Keratinocyte (primary cell): ENCODE measurements at places on chromosomes 1 and 21.

GRCh38 chr1:198105185-198105584 is 51.6 kb upstream of the NEK7 start:
- H3K27ac ChIP-seq = no peak overlapping the region
- no peaks in the 10 kb centered on the region for H3K27me3 ChIP-seq
- no peaks in the 10 kb centered on the region for H3K4me1 ChIP-seq

DNA sequence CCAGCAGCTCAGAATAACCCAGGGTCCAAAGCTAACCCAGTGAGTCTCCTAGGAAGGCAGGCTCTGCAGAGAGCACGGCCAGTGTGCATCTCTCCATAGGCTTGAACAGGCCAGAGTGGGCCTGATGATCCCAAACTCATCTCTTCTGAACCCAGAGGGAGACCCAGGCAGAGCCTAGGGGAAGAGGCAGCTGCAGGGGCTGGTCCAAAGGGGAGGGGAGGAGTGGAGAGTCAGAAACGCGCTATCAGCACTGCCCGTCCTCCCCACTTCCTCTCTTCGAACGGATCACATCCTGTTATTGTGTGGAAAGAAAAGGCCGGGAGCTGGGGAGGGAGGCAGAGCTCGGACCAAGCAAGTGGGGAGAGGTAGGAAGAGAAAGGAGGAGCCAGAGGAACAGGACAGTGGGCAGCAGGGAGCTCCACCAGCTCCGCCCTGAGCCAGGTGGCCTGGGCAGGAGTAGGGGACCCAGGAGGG is 20.2 kb downstream of the TAL1 start:
- peaks cover 6% of the 10 kb centered on the region for H3K4me1 ChIP-seq
- H3K4me3 ChIP-seq = no peak overlapping the region
- H3K27ac ChIP-seq = no peak overlapping the region
- no peaks in the 10 kb centered on the region for H3K36me3 ChIP-seq
- DNase-seq = no peak

GRCh38 chr1:171254859-171255258 is 6.6 kb downstream of the FMO1 start:
- no peak for DNase-seq
- peaks cover 51% of the 10 kb centered on the region for H3K4me1 ChIP-seq
- H3K27me3 ChIP-seq = no peaks in the 10 kb centered on the region
- H3K4me3 ChIP-seq = no peak overlapping the region
- peak overlapping the region; percentile 38 for H3K27ac ChIP-seq
- no peaks in the 10 kb centered on the region for H3K36me3 ChIP-seq

DNA sequence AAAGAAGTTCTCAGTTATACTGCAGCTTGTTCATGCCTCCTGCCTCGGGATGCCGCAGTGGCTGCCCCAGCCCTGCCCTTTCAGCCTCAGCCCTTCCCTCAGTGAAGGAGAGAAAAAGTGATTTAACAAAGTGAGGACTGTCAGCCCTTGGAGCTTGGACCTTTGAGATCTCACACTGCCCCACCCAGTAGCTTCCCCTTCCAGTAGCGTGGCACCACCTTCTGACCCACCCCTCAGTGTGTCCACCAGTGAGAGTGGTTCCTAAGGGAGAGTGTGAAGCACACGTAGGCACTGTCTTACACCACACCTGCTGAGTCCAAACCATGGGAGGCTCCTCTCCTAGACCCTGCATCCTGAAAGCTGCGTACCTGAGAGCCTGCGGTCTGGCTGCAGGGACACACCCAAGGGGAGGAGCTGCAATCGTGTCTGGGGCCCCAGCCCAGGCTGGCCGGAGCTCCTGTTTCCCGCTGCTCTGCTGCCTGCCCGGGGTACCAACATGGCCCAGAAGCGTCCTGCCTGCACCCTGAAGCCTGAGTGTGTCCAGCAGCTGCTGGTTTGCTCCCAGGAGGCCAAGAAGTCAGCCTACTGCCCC is at the start of gene CDA:
TSS of gene CDA (plus strand) at position 464 of the 592 bp plus-strand sequence. CDS start at position 497, 33 bp downstream.
- H3K4me1 ChIP-seq = peaks cover 16% of the 10 kb centered on the region
- peak within 1 kb of the TSS; percentile 62 for H3K4me3 ChIP-seq
- DNase-seq = peak; percentile 91
- H3K36me3 ChIP-seq = peaks cover 4% of the 10 kb centered on the region

- no peak overlapping the region for H3K4me3 ChIP-seq
- no peaks in the 10 kb centered on the region for H3K27me3 ChIP-seq
- no peaks in the 10 kb centered on the region for H3K4me1 ChIP-seq
- H3K27ac ChIP-seq = no peak overlapping the region
- no peaks in the 10 kb centered on the region for H3K36me3 ChIP-seq
Measured at GRCh38 chr1:110880708-110881374, 7.9 kb downstream of the CD53 start.

DNA sequence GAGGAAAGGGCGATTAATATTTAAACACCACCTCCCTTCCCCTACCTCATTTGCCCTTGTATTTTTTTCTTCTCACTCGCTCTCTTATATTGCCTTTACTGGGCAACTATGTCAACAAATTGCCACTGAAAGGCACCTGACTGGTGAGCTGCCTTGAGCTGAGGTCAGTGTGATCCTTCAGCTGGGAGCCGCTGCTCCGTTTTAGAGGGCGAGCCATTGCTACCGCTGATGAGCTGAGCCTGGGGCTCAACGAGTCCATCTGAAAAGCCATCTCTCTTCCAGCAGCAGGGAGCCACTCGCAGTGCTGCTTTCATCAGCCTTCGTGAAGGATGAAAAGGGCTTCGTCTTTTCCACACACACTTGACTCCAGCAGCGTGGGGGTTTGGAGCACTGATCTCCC is 108.0 kb upstream of the KIF26B start:
- H3K27ac ChIP-seq = no peak overlapping the region
- H3K27me3 ChIP-seq = no peaks in the 10 kb centered on the region
- DNase-seq = no peak

DNA sequence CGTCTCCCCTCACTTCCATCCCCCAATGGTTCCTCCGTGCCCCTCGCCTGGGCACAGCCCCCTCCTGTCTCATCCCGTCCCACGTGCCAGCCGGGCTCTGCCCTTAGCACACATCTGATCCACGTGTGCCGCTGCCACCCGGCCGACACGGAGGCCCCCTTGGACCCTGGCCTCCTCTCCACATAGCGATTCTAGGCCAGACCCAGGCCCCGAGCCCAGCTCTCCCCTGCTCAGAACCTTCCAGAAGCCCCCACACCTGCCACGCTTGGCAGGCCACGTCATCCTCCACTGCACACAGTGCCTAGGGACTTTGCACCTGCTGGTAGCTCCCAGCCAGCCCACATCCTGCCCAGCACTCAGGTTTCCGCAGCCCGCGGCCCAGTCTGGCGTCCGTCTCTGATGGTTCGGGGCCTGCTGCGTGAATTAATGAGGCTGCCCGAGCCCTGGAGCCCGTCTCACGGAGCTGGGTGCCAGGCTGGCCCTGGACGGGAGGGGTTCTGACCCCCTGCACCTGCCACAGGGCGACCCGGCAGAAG is 20.1 kb downstream of the PLCH2 start:
- no peak for DNase-seq
- H3K36me3 ChIP-seq = peaks cover 13% of the 10 kb centered on the region
- no peaks in the 10 kb centered on the region for H3K27me3 ChIP-seq
- no peak overlapping the region for H3K27ac ChIP-seq

DNA sequence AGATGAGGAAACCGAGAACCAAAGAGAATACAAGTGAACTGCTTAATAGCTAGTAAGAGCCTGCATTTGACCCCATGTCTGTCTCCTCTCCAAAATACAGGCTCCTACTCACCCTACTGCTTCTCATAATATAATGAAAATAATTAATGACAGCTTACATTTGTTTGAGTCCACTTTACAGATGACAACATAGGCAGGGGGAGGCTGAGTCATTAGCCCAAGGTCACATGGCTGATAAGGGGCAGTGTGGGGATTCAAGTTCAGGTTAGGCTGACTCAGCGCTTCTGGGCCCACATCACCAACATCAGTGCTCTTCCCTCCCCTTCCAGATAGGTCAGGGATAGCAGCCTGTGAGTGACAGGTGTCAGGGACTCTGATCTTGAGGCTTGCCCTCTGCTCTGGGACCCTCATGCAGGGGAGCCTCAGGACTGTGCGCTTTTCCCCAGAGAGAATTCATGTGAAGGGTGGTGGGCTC is 16.2 kb downstream of the AZIN2 start:
- peaks cover 35% of the 10 kb centered on the region for H3K4me1 ChIP-seq
- no peaks in the 10 kb centered on the region for H3K27me3 ChIP-seq
- H3K27ac ChIP-seq = no peak overlapping the region
- no peak overlapping the region for H3K4me3 ChIP-seq

DNA sequence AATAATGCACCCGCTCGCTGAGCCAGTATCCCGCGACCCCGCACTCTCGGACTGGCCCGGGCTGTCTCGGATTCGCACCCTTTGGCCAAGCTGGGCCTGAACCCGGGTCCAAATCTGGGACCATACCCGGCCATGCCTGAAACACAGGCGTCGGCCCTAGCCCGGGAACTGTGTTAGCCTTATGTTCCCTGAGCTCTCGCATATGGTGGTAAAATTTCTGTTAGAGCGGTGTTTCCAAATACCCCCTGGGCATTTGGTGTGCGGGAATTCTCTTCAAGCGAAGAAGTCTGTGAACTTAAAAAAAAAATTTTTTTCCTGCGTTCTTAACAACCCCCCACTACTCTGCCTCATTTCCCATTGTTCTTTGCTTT is 3.1 kb downstream of the RNF220 start:
- DNase-seq = no peak
- no peak overlapping the region for H3K27ac ChIP-seq
- H3K27me3 ChIP-seq = peaks cover 84% of the 10 kb centered on the region
- H3K36me3 ChIP-seq = no peaks in the 10 kb centered on the region
- no peaks in the 10 kb centered on the region for H3K4me1 ChIP-seq

- no peak overlapping the region for H3K27ac ChIP-seq
- no peaks in the 10 kb centered on the region for H3K27me3 ChIP-seq
- no peaks in the 10 kb centered on the region for H3K36me3 ChIP-seq
- H3K4me3 ChIP-seq = no peak overlapping the region
- H3K4me1 ChIP-seq = no peaks in the 10 kb centered on the region
Measured at GRCh38 chr1:74790453-74790852, 57.5 kb downstream of the TYW3 start.

GRCh38 chr21:45405271-45405818 is 380 bp downstream of the COL18A1 start:
- DNase-seq = no peak
- no peak overlapping the region for H3K27ac ChIP-seq
- H3K4me3 ChIP-seq = peak overlapping the region; percentile 41
- no peaks in the 10 kb centered on the region for H3K27me3 ChIP-seq

DNA sequence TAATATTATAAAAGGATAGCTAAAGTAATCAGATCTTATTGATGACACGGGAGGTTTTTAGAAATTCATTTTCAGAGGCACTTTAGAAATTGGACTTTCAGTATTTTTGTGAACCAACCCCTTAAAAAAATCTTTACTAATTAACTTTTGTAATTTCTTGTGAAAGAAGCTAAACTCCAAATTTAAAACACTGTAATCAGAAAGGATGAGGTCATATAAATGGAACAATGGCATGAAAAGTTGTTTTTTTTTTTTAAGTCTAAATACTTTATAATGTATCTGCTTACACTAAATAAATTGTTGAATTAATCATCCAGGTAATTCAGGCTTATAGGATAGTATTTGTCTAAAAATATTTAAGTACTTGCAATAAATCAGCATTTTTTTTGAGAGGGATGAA is 9.0 kb downstream of the ZBTB18 start:
- H3K4me1 ChIP-seq = no peaks in the 10 kb centered on the region
- no peak overlapping the region for H3K27ac ChIP-seq
- no peak overlapping the region for H3K4me3 ChIP-seq
- no peak for DNase-seq
- no peaks in the 10 kb centered on the region for H3K36me3 ChIP-seq

- no peak overlapping the region for H3K27ac ChIP-seq
- H3K27me3 ChIP-seq = peaks cover 2% of the 10 kb centered on the region
- H3K36me3 ChIP-seq = no peaks in the 10 kb centered on the region
- H3K4me3 ChIP-seq = no peak overlapping the region
Measured at GRCh38 chr1:112514901-112515300, 6.1 kb downstream of the WNT2B start.

DNA sequence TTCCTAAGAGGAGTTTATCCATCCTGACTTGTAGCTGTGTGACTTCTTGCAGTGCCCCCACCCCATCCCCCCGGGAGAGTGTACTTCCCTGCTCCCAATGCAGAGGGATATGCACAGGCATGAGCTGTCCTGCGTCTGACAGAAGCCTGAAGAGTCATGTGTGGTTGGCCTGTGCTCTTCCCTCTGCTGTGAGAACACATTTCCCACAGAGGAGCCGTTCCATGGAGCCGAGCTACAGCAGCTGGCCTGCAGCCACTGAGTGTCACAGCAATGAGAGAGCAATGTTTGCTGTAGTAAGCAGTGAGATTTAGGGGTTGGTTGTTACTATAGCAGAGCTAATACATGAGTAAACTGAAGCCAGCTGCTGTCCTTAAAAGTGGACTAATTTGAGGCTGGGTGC is 22.0 kb downstream of the PARS2 start:
- no peak overlapping the region for H3K27ac ChIP-seq
- no peak for DNase-seq
- peaks cover 29% of the 10 kb centered on the region for H3K36me3 ChIP-seq
- H3K4me1 ChIP-seq = no peaks in the 10 kb centered on the region

- H3K4me3 ChIP-seq = no peak overlapping the region
- peaks cover 21% of the 10 kb centered on the region for H3K4me1 ChIP-seq
- DNase-seq = no peak
- H3K36me3 ChIP-seq = no peaks in the 10 kb centered on the region
- no peaks in the 10 kb centered on the region for H3K27me3 ChIP-seq
Measured at GRCh38 chr1:97143236-97143882, 421.8 kb downstream of the PTBP2 start.

DNA sequence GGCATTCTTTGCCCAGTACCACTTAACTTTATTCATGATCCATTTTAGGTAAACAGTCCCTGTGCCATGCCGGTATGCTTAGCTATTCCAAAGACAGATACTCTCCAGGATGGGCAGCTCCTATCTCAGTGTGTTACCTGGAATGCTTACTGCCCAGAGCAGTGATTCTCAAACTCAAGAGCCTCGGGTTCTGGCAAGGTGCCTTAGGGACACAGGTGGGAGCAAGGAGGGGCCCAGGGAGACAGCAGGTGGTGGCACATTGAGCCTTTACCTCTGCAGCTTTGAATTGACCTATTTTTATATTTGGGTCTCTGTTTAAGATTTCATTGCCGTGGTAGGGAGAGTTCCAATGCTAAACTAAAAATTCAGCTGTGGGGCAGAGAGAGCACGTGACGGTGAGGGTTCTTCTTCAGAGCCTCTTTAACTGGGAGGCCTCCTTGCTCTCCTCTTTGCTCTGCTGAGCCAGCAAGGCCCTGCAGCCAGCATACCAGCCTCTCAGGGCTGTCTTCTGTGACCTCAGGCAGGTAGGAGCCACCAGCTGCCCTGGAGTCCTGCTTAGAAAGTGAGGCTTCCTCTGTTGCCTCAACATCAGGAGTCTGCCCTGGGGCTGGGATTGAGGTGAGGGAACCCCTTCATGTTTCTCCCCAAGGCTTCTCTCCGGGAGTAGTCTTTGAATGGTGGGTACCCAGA is 20.2 kb downstream of the PHGDH start:
- peaks cover 1% of the 10 kb centered on the region for H3K36me3 ChIP-seq
- DNase-seq = no peak
- H3K27ac ChIP-seq = no peak overlapping the region
- H3K27me3 ChIP-seq = no peaks in the 10 kb centered on the region
- no peak overlapping the region for H3K4me3 ChIP-seq

DNA sequence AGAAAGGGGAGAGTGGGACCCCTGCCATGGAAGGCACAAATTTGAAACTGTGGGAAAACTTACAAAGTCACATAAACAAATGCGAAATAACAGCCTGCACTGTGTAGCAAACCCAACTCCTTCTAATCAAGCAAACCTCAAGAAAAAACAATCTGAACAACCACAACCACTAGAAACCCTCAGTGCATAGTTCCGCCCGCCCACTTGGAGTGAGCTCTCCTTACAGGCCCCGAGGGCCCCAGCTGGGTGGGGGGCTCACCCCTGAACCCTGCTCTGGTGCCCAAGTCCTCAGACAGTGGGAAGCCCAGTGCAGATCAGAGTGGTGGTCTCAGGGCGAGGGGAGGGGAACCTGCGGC is 931 bp upstream of the MXRA8 start:
- peaks cover 22% of the 10 kb centered on the region for H3K4me1 ChIP-seq
- peaks cover 6% of the 10 kb centered on the region for H3K27me3 ChIP-seq
- H3K4me3 ChIP-seq = no peak overlapping the region
- H3K36me3 ChIP-seq = no peaks in the 10 kb centered on the region
- no peak overlapping the region for H3K27ac ChIP-seq
